ENCODE measurements at places on chromosomes 7 and 10.

GRCh38 chr7:137760111-137760510 lies 86.7 kb downstream of the DGKI start:
- H3K27ac ChIP-seq: no peak overlapping the region
- DNase-seq: no peak
- H3K27me3 ChIP-seq: no peaks in the 10 kb centered on the region

GRCh38 chr7:134692344-134692705 lies 45.7 kb downstream of the BPGM start:
- no peaks in the 10 kb centered on the region for H3K36me3 ChIP-seq
- peaks cover 4% of the 10 kb centered on the region for H3K4me1 ChIP-seq
- H3K4me3 ChIP-seq: no peak overlapping the region
- peak overlapping the region; percentile 21 for H3K27ac ChIP-seq
- no peaks in the 10 kb centered on the region for H3K27me3 ChIP-seq
- DNase-seq: no peak

- H3K27ac ChIP-seq: peak overlapping the region; percentile 96
- no peak overlapping the region for H3K4me3 ChIP-seq
- H3K27me3 ChIP-seq: no peaks in the 10 kb centered on the region
- DNase-seq: no peak
- H3K4me1 ChIP-seq: peaks cover 51% of the 10 kb centered on the region
Measured at GRCh38 chr10:43822631-43823580, 174.2 kb upstream of the ZNF32 start.

- no peaks in the 10 kb centered on the region for H3K27me3 ChIP-seq
- H3K36me3 ChIP-seq: no peaks in the 10 kb centered on the region
- H3K4me1 ChIP-seq: peaks cover 16% of the 10 kb centered on the region
- no peak for DNase-seq
- H3K4me3 ChIP-seq: peak overlapping the region; percentile 98
- H3K27ac ChIP-seq: peak overlapping the region; percentile 75
Measured at GRCh38 chr7:6637544-6638229, 569 bp downstream of the ZNF316 start.

DNA sequence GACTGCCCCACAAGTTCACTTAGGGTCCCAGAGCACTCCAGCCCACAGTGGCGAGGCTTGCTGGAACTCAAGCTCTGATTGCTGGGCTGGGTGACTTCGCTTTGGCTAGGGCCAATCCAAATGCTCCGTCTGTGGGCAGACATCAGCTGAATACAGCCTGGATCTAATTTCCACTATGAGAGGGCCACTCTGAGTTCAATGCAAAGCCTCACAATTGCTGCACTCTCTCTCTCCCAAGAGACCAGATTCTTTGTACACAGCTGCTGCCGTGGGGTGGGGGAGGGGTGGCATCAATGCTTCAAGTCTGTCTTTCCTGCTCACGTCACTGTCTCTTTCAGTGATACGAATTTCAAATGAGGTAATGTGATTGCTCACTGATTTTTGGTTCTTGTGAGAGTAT lies 47.3 kb upstream of the BPGM start:
- no peaks in the 10 kb centered on the region for H3K27me3 ChIP-seq
- no peaks in the 10 kb centered on the region for H3K4me1 ChIP-seq
- H3K36me3 ChIP-seq: no peaks in the 10 kb centered on the region
- H3K27ac ChIP-seq: no peak overlapping the region

- DNase-seq: no peak
- H3K27me3 ChIP-seq: no peaks in the 10 kb centered on the region
- H3K4me1 ChIP-seq: peaks cover 62% of the 10 kb centered on the region
- peaks cover 38% of the 10 kb centered on the region for H3K36me3 ChIP-seq
- no peak overlapping the region for H3K27ac ChIP-seq
- H3K4me3 ChIP-seq: peak overlapping the region; percentile 54
Measured at GRCh38 chr10:133277993-133278576, 1.4 kb upstream of the ADAM8 start.

- no peak overlapping the region for H3K27ac ChIP-seq
- H3K4me3 ChIP-seq: no peak overlapping the region
- DNase-seq: no peak
- no peaks in the 10 kb centered on the region for H3K36me3 ChIP-seq
- no peaks in the 10 kb centered on the region for H3K27me3 ChIP-seq
Measured at GRCh38 chr10:114221235-114221634, 17.8 kb upstream of the VWA2 start.

- no peak overlapping the region for H3K4me3 ChIP-seq
- H3K27me3 ChIP-seq: no peaks in the 10 kb centered on the region
- H3K36me3 ChIP-seq: no peaks in the 10 kb centered on the region
- H3K4me1 ChIP-seq: no peaks in the 10 kb centered on the region
- DNase-seq: no peak
- no peak overlapping the region for H3K27ac ChIP-seq
Measured at GRCh38 chr7:88191911-88192310, 27.9 kb downstream of the SRI start.

- peaks cover 23% of the 10 kb centered on the region for H3K4me1 ChIP-seq
- H3K27me3 ChIP-seq: no peaks in the 10 kb centered on the region
- peak overlapping the region; percentile 33 for H3K27ac ChIP-seq
- no peak overlapping the region for H3K4me3 ChIP-seq
- DNase-seq: peak; percentile 47
- no peaks in the 10 kb centered on the region for H3K36me3 ChIP-seq
Measured at GRCh38 chr7:94391726-94392392, 2.8 kb upstream of the COL1A2 start.

DNA sequence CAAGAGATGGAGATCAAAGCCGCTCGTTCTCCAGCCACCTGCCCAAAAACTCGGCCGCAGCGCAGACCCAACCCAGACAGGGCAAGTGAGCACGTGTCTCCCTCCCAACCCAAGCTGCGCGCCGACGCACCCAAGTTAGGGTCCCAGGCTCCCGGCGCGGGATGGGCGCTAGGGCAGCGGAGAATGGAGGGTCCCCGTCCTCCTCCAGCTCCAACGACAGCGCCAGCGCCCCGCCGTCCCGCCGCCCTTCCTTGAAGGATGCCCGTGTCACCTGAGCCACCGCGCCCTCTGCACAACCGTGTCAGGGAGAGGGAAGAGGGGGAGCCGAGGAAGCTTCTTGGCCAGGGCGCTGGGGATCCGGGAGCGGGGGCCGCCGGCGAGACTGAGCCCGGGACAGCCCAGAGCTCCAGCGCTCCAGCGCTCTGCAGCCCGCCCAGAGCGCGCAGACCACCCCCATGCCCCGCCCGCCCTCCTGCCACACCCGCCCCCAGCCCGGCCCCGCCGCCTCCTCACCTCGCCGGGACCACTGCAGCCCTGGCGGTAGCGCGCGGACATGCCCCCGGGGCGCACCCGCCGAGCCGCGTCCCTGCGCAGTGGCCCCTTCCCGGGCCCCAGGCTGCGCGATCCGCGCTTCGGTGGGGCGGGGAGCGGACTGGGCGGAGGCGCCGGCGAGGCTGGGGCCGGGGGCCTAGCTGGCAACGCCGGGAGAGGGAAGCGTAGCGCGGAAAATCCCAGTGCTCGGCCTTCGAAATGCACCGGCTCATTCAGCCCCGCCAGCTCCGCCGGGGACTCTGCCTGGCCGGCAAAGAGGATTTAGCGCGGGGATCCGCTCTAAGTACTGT lies at the start of gene SLC16A12:
SLC16A12 (minus strand) TSS at position 424 of the 842 bp plus-strand sequence. CDS start 73,016 bp downstream, outside the sequence.
- DNase-seq: peak; percentile 40
- H3K36me3 ChIP-seq: no peaks in the 10 kb centered on the region
- H3K4me1 ChIP-seq: peaks cover 5% of the 10 kb centered on the region
- peak within 1 kb of the TSS; percentile 71 for H3K27ac ChIP-seq

DNA sequence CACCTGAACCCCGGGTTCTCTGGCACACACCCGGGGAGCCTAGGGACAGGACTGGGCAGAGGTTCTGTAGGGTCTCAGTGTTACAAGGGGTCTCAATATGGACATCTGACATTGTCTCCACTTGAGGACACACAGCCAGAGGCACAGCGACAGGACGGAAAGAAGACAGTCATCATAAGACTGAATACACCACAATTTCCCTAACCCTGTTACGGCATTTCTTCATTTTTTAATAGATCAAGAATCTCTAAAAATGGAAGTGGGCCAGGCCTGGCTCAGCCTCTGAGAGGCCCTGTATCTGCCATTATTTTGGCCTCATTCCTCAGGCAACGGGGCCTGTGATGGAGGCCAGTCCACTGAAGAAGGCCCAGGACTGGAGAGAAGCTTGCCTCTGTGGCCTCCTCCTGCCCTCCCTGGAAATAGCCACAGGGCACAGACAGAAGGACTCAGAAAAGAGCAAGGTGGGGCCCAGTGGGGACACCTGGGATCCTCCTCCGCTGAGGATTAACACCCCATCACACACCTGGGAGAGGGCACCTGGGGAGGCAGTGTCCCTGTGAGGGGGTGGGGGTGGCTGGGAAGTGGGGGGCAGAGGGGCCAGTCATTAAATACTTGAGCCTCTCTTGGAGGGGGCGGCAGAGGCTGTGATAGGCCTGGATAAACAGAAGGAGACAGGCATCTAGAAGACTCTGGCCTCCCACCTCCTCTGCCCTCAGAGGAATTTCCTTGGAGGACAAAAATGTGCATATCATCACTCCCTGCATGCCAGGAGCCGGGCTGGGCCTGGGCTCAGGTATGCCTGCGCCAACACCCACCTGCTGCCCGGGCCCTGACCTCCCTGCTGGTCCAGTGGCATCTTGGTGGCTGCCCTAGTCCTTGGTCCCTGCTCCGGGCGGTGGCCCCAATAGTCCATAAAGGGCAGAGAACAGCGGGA lies 8.0 kb downstream of the SPOCK2 start:
- H3K27me3 ChIP-seq: no peaks in the 10 kb centered on the region
- H3K36me3 ChIP-seq: no peaks in the 10 kb centered on the region
- H3K4me1 ChIP-seq: no peaks in the 10 kb centered on the region
- no peak for DNase-seq

DNA sequence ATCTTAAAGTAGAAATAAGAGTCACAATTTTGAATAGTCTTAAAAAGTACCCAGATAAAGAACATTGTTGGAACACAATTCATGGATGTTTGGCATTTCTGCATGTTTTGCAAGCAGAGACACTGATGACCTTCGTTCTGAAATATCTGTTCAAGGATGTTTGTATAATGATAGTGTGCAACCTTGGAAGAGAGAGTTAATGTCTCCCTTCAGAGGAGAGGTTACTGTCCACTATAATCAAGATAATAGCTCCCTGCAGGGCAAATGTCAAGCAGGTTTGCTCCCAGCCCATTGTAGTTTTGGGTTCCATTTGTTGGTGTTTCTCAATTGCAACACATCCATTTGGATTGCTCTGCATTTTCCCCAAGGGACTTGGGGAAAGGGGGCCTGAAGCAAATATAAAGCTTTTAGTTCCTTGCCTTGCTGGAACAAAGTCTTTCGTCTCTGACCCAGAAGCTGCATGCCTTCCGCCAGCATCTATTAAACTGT lies 45.2 kb downstream of the COL1A2 start:
- H3K27ac ChIP-seq: no peak overlapping the region
- peaks cover 8% of the 10 kb centered on the region for H3K27me3 ChIP-seq
- H3K4me1 ChIP-seq: no peaks in the 10 kb centered on the region
- DNase-seq: no peak
- H3K4me3 ChIP-seq: no peak overlapping the region

- H3K36me3 ChIP-seq: peaks cover 64% of the 10 kb centered on the region
- no peak overlapping the region for H3K4me3 ChIP-seq
- H3K4me1 ChIP-seq: peaks cover 18% of the 10 kb centered on the region
- no peak overlapping the region for H3K27ac ChIP-seq
- H3K27me3 ChIP-seq: no peaks in the 10 kb centered on the region
Measured at GRCh38 chr7:6015917-6016652, 7.0 kb downstream of the AIMP2 start.

- no peaks in the 10 kb centered on the region for H3K27me3 ChIP-seq
- H3K4me3 ChIP-seq: no peak overlapping the region
- peaks cover 28% of the 10 kb centered on the region for H3K4me1 ChIP-seq
Measured at GRCh38 chr7:117014673-117015133, 61.4 kb downstream of the ST7 start.

DNA sequence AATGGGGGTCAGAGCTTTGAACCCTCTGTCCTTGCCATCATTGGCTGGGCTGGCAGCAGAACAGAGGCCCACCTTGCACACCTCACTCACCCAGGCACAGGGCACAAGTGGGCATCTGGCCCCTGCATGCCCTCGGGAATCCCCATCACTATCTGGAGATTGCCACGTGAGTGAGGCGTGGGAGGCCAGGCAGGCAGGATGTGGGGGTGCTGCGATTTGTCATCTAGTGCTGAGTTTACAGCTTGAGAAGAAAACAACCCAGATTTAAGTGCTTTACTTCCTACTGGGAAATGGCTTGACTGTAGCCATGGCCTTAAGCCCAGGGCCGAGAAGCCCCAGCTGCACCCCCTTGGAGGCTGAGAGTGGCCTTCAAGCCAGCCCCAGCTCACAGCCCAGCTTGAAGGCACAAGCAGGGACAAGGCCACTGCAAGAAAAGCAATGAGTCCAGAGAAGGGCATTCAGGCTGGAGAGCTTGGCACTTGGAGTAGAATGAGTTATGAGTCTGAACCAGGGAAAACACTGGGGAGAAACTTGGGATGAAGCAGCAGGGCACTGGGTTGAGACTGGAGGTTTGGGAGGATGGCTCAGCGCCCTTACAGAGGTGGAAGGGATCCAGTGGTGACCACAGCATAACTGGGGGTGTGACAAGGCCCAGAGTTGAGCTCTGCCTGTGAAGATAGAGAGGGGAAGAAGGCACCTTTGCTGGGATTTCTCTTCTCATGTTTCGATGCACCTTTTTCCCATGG lies 123.0 kb downstream of the CXCL12 start:
- no peak overlapping the region for H3K27ac ChIP-seq
- no peak overlapping the region for H3K4me3 ChIP-seq
- DNase-seq: no peak
- no peaks in the 10 kb centered on the region for H3K27me3 ChIP-seq
- H3K4me1 ChIP-seq: peaks cover 23% of the 10 kb centered on the region
- no peaks in the 10 kb centered on the region for H3K36me3 ChIP-seq

GRCh38 chr10:15363031-15363430 lies 8.1 kb downstream of the FAM171A1 start:
- no peaks in the 10 kb centered on the region for H3K36me3 ChIP-seq
- H3K4me3 ChIP-seq: no peak overlapping the region
- H3K4me1 ChIP-seq: no peaks in the 10 kb centered on the region
- H3K27me3 ChIP-seq: peaks cover 12% of the 10 kb centered on the region
- no peak for DNase-seq
- H3K27ac ChIP-seq: no peak overlapping the region

DNA sequence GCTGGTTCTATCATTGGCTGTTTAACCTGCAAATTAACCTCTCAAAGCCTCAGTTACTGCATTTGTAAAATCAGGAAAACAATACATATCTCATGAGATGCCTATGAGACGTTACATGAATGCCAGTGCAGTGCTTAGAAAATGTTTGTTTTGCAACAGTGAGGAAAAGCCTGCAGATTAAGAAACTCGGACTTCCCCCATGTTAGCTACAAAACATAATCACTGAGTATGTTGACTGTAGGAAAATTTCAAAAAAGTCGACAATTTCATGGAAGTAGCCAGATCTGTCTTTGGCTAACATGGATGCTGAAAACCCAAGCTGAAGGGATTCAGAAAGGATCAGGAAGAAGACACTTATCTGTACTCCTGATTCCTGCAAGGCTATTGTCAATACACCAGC lies 121.4 kb downstream of the TRIL start:
- DNase-seq: no peak
- H3K27ac ChIP-seq: no peak overlapping the region
- no peak overlapping the region for H3K4me3 ChIP-seq
- no peaks in the 10 kb centered on the region for H3K27me3 ChIP-seq
- H3K4me1 ChIP-seq: no peaks in the 10 kb centered on the region

GRCh38 chr10:1444826-1445225 lies 292.5 kb downstream of the ADARB2 start:
- H3K36me3 ChIP-seq: no peaks in the 10 kb centered on the region
- no peak overlapping the region for H3K27ac ChIP-seq
- H3K4me1 ChIP-seq: no peaks in the 10 kb centered on the region
- H3K27me3 ChIP-seq: peaks cover 5% of the 10 kb centered on the region
- H3K4me3 ChIP-seq: no peak overlapping the region

Data from heart right ventricle (tissue), 16 donors.